ENCODE measurements at places on chromosomes 2 and 18.

DNA sequence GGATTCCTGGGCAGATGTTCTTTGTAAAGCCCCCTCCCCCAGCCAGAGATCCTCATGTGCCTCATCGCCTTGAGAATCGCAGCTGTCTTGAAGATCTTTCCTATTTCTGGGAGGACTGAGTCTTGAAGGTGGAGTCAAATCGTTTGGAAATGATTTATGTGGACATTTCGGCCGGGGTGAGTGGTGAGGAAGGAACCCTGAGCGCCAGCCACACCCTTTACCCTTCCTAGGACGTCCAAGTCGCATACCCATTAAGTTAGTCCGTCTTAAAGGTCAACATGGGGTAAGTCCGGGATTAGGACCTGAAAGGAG, 84.9 kb upstream of the ZCCHC2 start:
- DNase-seq, result no peak

DNA sequence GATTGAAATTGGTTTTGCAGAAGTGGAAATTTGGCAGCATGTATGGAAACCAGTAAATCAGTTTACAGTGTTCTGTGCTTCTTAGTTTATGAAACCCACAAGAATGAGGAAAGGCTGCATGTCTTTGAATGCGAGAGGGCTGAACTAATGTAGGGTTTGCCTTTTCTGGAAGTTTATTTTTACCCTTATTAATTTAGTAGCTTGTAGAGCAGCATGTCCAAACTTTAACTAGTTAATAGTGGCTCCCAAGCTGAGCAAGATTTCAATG, 50.4 kb downstream of the LDLRAD4 start:
- no peak for DNase-seq

GRCh38 chr18:26745288-26746181, 120.0 kb downstream of the AQP4 start:
- no peak for DNase-seq

GRCh38 chr2:27148801-27149439, at the start of gene TCF23:
Gene TCF23 (plus strand): TSS chr2:27149004. CDS start chr2:27149134, 130 bp downstream.
- DNase-seq, result no peak

DNA sequence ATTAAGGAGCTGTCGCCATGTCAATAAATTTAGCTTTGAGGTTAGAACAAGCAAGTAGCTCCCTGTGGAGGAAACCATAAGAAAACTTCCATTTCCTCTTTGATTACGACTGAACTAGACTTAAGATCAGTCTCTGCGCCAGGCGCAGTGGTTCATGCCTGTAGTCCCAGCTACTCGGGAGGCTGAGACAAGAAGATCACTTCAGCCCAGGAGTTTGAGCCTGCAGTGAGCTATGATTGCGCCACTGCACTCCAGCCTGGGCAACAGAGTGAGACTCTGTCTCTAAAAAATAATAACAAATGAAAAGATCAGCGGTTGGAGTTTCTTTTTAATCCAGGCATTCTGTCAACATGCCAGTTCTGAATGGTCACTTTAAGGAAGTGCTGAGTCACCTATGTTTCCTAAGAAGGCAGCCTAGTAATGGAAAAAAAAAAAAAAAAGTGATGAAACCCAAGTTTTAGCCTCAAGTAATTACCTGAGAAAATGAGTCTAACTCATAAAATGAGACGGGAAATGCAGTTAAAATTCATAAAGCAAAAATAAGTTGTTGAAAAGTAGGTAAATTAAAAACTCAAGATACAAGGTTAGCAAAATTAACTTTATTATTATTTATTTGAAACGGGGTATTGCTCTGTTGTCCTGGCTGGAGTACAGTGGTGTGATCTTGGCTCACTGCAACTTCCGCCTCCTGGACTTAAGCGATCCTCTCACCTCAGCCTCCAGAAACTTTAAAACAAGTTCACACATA, 10.2 kb downstream of the C18orf32 start:
- peak; percentile 34 for DNase-seq

DNA sequence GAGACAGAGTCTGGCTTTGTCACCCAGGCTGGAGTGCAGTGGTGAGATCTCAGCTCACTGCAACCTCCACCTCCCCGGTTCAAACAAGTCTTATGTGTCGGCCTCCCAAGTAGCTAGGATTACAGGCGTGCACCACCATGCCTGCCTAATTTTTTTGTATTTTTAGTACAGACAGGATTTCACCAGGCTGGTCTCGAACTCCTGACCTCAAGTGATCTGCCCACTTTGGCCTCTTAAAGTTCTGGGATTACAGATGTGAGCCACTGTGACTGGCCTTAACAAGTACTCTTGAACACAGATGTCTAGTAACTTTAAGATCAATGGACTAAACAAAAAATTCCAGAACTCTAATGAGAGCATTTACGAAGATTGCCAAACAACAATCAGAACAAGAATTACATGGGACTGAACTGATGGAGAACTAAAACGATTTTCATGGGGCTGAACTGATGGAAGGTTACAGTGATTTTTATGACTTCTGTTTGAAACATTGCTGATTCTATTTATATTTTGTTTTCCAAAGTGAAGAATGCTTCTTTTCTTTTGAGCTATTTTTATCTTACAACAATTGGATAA, 46.5 kb upstream of the ST3GAL5 start:
- no peak for DNase-seq

- no peak for DNase-seq
Observed at GRCh38 chr18:21598726-21599584, 1.5 kb downstream of the ESCO1 start.

GRCh38 chr2:105224444-105224843, 17.1 kb upstream of the GPR45 start:
- DNase-seq, result no peak

DNA sequence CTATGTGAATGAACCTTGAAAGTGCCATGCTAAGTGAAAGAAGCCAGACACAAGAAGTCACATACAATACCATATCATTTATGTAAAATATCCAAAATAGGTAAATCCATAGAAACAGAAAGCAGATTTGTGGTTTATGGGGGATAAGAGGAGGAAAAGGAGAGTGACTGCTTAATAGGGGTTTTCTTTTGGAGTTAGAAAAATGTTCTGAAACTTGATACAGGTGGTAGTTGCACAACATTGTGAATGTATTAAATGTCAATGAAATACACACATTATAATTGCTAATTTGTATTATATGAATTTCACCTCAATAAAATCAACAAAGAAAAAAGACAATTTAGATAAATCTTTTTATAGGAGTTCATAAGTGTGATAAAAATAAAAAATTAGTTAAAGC, 37.1 kb downstream of the MEMO1 start:
- DNase-seq, result no peak

DNA sequence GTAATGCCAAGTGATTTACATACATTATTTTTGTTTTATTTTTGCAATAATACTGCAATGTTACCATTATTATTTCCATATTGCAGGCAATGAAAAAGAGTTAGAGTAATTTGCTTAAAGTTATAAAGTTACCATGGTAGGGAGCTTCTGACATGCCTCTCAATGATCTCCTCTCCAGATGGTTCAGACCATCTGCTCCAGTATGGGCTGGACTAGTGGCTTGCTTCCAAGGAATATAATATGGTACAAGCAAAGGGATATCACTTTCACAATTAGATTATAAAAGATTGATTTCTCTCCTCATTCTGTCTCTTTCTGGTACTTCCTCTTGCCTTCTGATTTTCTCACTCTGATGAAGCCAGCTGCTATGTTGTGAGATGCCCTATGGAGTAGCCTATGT, 245.4 kb downstream of the INSIG2 start:
- DNase-seq, result no peak

- no peak for DNase-seq
Observed at GRCh38 chr18:48693625-48694262, 154.9 kb downstream of the CTIF start.

GRCh38 chr2:29343830-29344229, 228.6 kb downstream of the CLIP4 start:
- DNase-seq, result no peak

GRCh38 chr2:67997903-67998302, 64.9 kb downstream of the C1D start:
- no peak for DNase-seq
